ENCODE measurements at places on chromosomes 11 and 22.

DNA sequence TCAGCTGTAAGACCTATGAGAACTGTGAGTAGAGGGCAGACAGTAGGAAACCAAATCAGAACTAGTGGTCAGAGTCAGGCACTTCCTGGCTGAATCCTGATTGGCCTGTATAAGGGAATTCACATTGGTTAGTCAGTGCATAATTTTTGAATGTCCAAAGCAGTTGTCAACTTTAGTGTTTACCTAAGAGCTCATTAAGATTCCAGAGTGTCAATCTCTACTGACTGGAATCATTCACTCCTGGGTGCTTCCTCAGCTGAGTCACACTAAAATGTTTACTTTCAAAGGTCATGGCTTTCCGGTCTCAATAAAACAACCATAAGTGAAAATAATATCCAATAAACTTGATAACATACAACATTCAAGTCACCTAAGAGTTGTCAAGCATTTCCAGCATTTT lies 306.1 kb downstream of the C11orf87 start:
- no peak for DNase-seq

DNA sequence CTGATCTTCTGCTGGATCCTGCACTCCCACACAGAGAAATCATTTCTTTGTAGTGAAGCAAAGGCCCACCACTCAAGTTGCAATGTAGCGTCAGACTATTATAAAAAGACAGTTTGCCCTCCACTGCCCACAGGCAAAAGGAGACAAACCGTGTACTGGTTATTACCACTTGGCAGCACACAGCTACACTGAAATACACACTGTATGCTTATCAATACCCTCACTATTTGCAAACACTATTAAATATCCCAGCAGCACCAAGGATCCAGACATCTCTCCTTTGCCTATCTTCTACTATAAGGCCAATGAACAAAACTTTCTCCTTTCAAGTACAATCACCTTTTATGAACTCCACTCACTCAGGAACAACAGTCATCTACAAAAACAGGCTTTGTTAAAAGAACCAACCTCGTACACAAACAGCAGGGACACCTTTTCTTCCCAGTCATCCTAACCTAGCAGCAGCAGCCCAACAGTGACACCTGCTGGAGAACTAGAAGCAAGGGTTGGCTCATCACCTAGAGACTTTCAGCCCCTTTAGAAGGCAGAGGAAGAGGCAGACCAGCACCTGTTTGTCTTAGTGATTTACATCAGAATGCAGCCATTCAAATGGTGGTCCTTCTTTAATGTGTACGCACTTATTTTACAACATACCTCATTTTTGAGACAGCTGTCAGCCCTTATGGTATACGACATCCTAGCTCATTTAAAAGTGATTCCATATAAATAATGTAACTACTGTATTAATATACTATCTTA lies 56.1 kb downstream of the AMBRA1 start:
- DNase-seq: peak; percentile 40

DNA sequence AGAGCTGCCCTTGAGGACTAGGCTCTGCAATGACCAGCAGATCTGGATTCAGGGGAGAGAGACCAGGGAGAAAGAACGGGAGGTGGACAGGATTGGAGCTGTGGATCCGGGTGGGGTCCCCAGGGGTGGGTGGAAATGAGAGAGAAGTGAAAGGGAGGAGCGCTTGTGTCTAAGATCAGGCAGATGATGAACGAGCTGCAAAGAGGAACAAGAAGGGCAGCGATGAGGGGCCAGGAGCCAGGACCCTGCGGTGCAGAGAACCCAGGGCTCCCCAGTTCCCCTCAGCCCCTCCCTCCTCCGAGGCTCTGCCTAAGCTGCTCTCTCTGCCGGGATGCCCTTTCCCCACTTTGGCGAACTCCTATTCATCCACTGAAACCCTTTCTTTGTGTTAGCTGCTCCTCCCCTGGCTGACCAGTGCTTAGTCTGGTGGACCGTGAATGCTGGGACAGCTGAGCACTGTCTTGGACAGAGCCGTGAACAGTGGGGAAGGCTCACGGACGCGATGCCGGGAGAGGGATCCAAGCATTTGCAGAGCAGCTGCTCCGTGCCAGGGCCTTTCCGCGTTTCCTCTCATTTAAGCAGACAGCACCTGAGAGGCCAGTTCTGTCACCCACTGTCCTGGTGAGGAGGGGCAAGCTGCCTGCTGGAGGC lies 35.9 kb downstream of the SHISAL1 start:
- DNase-seq: no peak

GRCh38 chr22:29879753-29880152 lies 3.2 kb upstream of the MTMR3 start:
- DNase-seq: no peak

DNA sequence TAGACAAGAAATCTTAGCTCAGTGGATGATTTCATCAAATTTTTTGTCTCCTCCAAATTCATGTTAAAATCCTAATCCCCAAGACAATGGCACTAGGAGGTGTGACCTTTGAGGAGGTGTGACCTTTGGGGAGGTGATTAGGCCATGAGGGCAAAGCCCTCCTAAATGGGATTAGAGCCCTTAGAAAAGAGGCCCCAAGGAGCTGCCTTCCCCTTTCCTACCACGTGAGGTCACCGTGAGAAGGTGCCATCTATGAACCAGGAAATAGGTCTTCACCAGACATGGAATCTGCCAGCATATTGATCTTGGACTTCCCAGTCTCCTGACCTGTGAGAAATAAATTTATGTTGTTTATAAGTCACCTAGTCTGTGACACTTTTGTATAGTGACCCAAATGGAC lies 138.7 kb downstream of the TRIM29 start:
- DNase-seq: no peak

- DNase-seq: no peak
Observed at GRCh38 chr11:102436561-102436960, 16.0 kb downstream of the TMEM123 start.

GRCh38 chr11:28715726-28716125 lies 607.5 kb downstream of the METTL15 start:
- DNase-seq: no peak

DNA sequence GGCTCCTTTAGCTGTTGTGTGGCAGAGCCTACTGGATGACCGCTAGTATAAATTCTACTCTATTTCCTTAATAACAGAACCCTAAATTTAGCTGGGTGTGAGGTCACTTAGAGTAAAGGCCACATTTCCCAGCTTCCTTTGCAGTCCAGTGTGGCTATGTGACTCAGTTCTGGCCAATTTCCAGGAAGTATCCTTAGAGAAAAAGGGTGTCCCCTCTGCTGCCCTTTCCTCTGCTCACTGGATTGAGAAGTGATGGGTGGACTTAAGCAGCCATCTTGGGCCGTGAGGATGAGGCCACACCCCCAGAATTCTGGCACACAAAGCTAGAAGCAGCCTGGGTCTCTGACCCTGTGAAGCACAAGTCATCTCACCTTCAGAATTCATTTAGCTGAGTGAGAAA lies 11.7 kb upstream of the RASD2 start:
- no peak for DNase-seq

GRCh38 chr11:34988294-34989255 lies 72.2 kb downstream of the PDHX start:
- no peak for DNase-seq

DNA sequence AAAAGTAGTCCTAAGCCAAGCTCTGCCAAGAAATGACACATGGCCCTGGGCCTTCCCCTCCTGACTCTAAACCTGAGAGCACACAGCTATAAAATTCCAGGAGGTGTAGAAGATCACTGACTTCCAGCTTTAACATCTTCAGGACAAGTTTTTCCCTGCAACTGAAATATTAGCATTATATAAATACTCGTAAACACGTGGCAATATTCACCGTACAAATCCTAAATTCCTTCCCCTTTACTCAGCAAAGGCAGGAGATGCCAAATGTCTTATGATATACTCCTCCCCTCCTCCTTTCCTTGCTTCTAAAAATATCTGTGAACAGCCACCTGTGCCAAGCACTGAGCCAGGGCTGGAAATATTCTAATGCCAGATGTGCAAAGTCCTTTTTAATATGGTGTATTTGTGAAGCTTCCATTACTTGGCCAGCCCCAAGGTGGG lies 194.0 kb downstream of the LARGE1 start:
- DNase-seq: no peak

- DNase-seq: no peak
Observed at GRCh38 chr22:33920197-33920540, at the start of gene LARGE1. LARGE1 (minus strand) TSS chr22:33920476.

DNA sequence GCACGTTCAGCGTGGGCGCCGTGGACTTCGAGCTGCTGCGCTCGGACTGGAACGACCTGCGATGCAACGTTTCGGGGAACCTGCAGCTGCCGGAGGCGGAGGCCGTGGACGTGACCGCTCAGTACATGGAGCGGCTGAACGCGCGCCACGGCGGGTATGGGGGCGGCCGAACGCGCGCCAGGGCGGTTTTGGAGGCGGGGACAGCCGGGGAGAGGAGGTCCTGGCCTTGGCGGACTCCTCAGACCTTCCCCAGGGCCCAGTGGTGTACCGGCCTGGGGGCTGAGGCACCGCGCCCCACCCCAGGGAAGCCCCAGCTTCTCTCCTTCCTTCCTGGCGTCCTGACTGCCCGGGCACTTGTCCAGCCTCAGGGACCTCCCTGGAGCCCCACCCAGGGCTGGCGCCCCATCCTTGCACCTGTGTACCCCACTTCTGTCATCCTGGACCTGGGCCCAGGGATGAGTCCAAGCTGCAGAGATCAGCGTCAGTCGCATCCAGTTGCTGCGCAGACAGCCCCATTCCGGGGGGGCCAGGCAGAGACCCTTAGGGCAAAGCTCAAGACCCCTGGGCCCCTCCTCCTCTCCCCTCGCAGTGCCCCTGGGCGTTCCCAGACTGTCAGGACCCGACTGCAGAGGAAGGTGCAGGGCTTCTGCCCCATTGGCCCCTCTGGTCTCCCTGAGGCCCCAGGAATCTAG lies 8.0 kb downstream of the B4GALNT4 start:
- DNase-seq: no peak

DNA sequence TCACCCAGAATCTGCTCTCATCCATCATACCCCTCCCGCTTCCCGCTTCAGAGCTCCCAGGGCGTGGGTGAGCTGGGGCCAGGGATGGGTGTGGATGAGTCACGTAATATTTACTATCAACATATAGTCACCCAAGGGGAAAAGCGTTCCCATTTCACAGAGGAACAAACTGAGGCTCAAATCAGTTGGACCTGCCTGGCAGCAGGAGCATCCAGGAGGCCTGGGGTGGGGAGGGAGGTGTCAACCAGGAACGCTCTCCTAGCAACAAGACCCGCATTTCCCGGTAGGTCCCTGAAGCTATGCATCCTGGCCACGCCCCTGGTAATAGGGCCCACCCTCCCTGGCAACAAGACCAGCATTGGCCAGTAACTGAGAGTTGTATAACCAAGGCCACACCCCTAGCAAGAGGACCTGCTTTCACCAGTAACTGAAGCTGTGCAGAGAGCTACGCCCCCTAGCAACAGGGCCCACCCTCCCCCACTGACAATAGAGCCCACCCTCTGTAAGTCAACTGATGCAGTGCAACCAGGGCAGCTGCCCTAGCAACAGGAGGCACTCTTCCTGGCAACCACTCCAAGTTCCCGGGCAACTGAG lies 32.7 kb upstream of the TXNRD2 start:
- peak; percentile 81 for DNase-seq

- DNase-seq: no peak
Observed at GRCh38 chr11:122226810-122227379, 110.9 kb upstream of the BLID start.

DNA sequence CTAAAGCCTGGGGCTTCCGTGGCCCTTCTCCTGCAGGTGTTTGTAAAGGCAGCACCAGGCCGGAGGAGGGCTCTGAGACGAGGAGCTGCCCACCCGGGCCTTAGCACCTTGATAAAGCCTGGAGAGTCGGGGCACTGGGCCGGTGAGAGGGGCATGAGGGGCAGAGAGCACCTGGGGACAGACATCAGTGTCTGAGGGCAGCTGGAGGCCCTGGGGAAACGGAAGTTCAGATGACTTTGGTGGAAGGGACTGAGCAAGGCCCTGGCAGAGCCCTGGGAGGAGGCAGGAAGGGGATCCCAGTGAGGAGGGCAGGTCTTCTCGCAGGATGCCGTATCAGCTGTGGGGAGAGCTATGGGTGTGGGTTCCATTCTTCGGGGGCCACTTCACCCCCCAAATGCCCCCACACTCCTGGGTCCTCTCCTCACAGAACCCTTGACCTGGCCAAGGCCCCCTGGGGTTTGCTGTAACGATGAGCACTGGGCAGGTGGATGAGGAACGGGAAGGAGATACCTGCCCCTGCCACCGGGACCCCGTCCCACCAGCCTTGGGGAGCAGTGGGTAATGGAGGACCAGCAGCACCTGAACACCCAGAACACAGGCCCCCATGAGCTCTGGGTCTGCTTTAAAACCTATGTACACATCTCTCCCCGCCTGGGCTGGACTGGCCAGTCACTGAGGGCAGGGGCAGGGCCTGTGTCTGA lies 7.4 kb downstream of the C1QTNF6 start:
- DNase-seq: no peak

DNA sequence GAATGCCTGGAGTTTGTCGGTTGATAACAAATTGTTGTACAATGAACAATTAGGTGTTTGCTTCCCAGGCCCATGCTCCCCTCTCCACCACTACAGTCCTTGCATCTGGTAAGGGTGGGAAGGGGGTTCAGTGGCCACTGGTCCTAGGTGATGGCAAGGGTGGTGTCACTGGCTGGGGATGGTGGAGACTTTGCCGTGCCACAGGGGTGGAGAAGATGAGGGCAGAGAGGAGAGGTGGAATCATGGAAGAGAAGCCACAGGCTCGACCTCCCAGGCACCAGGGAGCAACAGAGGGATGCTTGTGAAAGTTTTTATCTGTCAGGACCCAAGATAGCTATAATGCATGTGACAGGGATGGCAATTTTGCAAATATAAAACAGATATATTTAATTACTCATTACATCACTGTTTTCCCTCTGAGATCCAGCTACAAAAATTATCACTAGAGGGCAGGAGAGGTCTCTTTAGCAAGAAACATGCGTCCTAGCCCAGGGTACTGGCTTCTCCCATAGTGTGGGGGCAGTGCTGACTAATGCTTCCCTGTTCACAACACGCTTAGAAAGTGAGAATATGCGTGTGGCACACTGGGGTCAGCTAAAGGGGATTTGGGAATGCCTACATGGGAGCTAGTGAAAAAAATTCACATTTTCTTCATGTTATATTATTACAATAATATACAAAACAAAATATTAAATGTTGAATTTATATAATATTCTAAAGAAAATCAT lies 49.0 kb upstream of the AMPD3 start:
- peak; percentile 27 for DNase-seq
